Stimulated activated CD4-positive, alpha-beta T cell treated with anti-CD3 and anti-CD28 coated beads, Interleukin-1b, Interleukin-23, amount 100 ng/mL, for 24 hours (primary cell): ENCODE measurements at places on chromosomes 7 and 10.

DNA sequence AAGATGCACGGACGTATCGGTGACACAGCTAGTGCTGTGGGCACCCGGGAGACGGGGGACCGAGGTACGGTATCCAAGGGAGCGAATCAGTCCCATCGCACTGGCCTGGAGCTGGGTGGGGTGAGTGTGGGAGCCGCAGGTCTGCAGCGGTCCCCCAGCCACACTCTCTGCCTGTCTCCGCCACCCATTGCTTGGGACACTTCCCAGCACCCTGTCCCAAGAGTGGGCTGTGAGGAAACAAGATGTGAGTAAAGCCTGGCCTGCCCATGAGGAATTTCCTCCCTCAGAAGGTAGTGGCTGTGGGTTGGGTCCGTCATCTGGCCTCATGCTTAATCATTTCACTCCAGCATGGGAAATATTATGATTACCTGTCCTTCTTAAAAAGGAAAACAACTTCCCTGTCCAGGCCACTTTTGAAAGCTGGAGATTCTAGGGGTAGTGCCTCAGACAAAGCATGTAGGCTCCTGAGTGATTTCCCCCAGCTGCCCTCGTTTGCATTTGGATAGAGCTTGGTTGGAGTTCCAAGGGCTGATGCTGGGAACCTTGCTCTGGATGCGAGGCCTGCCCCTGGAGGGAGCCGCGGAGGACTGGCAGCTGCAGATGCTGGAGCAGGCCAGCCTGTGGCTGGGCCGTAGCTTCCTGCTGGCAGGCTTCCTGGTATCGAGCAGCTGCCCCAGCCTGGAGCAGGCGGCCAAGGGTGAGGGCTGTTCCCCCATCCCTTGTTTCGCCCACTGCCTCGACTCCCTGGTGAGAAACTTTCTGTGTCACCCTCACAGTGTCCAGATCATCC is 6.2 kb upstream of the ACTR3C start:
- no peak for DNase-seq

DNA sequence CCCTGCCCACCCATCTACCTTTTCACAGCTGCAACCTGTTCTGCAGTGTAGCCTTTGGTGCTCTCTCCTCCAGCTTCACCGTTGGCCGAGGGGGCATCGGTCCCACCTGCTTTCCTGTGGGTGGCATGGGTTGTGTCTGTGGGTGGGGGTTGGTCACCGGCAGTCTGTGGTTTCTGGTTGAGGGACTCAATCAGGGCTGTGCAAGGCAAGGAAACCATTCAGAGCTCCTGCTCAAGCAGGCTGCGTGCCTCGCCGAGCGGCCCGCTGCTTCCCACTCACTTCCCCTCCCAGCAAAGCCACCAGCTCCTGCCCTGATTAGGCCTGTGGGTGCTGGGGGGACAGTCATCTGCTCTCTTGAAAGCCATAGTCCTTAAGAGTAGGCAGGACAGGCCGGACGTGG is 9.8 kb downstream of the DNAJB12 start:
- DNase-seq, result no peak

DNA sequence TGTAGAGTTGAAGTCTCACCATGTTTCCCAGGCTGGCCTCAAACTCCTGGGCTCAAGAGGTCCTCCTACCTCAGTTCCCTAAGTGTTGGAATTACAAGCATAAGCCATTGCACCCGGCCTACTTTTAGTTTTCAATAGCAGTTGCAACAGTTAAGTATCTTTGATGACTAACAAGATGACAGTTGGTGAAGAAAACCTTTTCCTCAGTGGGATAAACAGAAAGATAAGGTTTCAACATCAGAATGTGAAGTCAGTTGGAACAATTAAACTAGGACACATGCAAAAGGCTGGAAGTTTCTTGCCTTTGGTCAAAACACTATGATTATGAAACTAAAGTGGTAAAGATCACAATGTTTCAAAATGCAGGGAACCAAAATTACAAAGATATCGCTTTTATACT is 169.2 kb downstream of the ZNF438 start:
- no peak for DNase-seq

DNA sequence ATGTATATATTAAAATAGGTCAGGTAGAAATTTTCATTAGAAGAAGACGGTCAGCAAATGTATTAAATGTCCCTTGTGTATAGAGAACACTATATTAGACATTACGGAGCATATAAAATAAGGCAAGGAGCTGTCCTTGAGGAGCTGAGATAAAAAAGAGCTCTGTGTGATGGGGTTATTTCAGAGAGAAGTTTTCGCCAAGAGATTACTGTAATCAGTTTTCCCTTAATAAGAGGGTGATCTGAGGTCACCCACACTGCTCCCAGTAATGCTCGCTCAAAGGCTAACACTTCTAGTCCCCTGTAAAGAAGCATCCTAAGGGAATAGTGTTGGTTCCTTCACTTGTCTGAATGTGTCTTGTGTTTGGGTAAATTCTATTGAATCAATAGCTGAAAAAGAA is 86.7 kb upstream of the PRR15 start:
- no peak for DNase-seq

GRCh38 chr7:139820089-139820488 is 9.0 kb upstream of the TBXAS1 start:
- no peak for DNase-seq

DNA sequence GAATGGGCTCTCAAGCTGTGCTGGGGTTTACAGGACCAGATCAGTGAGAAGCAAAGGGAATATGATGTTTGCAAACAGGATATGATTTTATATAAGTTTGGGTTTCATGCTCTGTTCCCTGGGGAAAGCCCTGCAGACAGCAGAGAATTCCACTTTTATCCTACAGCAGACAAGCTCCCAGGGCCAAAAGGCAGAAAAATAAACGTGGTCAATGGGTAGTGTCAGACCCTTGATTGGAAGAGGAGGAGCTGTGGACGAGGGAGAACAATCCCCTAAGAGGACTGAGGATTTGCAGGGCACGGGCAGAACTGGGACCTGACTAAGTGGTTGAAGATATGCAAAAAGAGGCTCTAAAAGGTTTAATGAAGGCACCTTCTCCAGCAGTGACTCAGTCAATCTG is 275.3 kb downstream of the HDAC9 start:
- no peak for DNase-seq

GRCh38 chr10:62083412-62084267 is 182.1 kb downstream of the ARID5B start:
- DNase-seq, result no peak

- DNase-seq, result no peak
Measured at GRCh38 chr10:95408983-95409873, 118.4 kb upstream of the PDLIM1 start.

DNA sequence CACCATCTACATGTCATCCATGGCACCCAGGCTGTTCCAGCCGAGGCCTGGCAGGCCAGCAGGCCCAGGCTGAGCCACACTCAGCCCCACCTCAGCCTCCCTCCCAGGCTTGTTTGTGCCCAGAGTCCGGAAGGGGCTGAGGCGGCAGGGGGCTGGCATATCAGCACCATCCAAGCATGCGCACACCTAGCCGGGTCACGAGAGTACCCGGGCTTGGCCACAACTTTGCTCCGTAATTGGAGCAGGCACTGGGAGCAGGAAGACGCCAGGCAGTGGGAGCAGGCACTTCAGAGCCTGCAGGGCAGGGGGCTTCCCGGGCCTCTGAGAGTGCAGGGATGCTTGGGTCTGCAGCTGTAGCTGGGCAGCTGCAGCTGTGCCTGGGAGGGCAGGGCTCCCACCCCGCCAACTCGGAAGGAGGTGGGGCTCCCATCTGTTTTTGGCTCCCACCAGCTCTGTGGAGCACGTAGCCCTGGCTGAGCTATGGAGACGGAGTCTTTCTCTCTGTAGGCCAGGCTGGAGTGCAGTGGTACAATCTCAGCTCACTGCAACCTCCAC is 15.2 kb upstream of the TSPAN15 start:
- DNase-seq, result no peak

GRCh38 chr10:12848439-12849173 is 152.9 kb downstream of the CCDC3 start:
- no peak for DNase-seq

GRCh38 chr10:15642095-15642494 is 77.6 kb downstream of the ITGA8 start:
- no peak for DNase-seq

- DNase-seq, result no peak
Measured at GRCh38 chr10:3782451-3783315, 2.3 kb downstream of the KLF6 start.

DNA sequence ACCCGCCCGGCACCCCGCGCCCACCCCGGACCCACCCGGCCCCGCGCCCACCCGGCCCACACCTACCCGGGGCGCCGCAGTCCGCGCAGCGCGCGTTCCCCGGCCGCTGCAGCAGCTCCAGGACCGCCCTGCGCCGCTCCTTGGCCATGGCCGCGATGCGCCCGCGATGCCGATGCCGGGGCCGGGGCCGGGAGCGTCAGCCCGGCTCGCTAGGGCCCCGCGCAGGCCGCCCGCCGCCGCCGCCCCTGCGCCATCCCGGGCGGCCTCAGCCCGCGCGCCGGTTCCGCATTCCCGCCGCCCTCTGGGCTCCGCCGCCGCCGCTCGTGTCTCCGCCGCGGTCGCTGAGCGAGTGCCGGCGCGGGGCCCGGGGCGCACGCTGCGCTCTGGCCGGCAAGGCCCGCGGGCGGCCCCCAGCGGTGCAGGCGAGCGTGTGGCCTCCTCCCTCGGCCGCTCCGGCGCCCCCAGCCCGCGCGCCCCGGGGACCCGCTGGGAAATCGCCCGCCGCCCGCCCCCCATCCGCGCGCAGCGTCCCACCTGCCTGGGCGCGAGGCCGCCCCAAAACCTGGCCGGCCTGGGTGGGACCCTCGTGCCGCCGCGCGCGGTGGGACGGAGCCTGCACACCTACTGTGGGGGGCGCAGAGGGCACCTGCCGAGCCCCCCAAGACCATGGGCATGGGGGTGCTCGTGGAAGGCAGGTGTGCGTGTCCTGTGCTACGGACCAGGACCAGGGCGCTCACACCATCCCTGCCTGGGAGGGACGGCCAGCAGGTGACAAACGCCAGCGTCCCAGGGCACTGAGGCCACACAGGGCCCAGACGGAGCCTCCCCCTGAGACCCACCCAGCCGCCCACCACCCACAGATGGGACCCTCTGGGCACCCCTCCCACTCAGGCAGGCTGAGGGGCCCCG is at the start of gene ADAP1:
Gene ADAP1, minus strand, starts transcription at position 351 of the 909 bp plus-strand sequence. Its CDS starts 203 bp downstream, at position 148.
- peak; percentile 53 for DNase-seq

- DNase-seq, result no peak
Measured at GRCh38 chr7:137609500-137609899, 237.3 kb downstream of the DGKI start.

DNA sequence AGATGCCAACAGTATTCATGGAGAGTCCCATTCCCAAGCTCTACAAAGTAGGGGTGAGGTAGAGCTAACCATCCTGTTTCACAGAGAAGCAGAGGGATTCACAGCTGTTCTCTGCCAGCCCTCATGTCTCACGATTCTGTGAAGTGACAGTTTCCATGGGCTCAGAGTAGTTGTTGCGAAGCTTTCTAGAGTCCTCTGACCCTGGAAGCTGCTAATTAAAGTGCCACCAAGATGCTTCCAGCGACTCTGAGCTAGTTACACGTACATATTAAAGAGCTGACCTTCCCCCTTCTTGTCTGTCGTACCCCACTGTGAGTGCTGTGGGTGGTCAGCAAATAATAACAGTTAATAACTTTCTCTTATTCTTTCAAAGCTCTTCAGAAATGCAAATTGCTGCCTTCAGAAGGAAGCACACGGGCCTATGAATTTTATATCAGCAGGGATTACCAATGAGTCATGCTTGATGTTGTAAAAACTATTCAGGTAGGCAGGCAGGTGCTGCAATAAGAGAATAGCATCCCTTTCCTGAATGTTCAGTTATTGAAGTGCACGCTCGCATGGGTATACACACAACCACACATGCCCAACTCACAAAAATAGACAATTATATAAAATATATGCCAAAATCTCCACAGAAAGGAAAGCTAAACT is 34.1 kb downstream of the DNAJB9 start:
- DNase-seq, result no peak

DNA sequence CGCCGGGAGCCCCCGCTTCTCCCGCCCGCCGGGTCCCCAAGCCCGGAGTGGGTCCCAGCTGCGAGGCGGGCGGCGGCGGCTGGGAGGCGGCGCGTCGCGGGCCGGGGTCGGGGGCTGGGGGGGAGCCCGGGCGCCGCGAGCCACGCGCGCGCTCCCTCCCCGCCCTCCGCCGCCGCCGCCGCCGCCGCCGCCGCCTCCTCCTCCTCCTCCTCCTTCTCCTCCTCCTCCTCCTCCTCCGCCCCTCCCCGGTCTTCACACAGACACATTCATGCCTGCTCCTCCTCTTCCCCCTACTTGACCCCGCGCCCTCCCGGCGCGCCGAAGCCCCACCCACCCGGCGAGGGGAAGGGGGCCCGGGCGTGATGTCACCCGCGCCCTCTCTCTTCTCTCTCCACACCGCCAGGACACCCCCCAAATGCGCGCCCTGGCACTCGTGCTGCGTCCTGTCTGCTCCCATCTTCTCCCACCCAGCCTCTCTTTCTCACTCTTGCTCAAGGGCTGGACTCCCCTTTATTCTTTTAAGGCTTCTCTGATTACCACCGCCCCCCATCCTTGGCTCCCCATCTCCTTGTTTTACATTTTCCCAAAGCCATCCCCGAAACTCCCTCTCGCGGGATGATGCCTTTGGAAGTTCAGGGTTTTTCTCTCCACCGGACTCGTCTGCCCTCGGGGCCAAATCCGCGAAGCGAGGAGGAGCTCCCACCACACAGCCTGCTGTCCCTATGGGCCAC is 967 bp upstream of the GLI3 start:
- DNase-seq, result no peak

DNA sequence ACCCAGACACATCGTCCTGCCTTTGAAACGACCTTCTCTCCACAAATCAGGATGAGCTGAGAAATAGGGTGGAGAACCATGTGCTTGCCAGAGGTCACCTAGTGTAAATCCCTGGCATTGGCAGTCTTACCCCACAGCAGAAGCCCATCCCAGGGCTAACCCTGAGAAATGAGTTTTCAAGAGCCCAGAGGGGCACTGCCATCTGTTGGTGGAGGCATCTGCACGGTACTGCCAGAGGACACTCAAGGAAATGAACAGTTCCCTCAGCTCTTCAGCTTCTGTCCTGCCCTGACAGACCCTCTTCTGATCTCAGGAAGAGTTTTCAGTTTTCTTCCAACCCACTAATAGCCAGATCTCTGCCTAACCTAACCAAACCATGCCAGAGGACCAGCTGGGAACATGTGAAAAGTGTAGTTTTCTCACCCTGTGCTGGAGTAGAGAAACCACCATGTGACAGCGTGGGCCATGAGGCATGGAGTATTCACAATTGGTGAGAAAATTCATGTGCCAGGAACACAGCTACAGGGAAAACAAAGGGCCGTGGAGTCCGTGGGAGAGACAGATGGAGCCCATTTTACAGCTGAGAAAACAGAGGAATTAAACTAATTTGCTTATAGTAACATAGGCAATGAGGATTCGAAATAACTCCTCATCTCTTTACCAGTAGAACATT is 37.7 kb upstream of the ITPRID1 start:
- DNase-seq, result no peak

DNA sequence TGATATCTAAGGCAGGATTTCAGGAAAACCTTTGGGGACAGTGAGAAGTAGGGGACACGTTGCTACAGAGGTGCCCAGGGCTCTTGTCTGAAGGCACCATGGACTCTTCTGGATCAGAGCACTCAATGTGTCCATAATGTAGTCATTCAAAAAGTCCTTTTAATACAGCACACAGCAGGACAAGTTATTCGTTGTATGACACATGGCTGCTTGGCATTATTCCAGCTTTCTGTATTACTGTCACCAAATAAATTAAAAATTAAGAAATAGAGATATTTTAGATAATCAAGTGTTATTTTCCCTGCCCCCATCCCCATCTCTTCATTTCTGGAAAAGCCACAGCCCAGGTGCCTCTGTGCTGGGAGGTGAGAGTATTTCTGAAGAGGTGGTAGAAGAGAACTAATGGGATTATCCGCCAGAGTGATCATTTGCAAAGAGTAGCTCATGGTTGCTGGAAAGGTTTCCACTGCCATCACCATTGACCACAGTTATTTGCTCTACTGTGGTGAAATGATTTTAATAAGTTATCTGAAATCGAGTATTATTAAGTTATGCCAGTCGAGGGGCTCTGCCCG is 83.0 kb downstream of the CXCL12 start:
- no peak for DNase-seq
